ENCODE measurements at places on chromosomes 1 and 21.
A peak's percentile ranks its signal among the peaks of the same experiment; 100 is the strongest.

- DNase-seq, result no peak
These were observed 104.9 kb upstream of the TMPRSS2 start for GRCh38 chr21:41612674-41613532.

DNA sequence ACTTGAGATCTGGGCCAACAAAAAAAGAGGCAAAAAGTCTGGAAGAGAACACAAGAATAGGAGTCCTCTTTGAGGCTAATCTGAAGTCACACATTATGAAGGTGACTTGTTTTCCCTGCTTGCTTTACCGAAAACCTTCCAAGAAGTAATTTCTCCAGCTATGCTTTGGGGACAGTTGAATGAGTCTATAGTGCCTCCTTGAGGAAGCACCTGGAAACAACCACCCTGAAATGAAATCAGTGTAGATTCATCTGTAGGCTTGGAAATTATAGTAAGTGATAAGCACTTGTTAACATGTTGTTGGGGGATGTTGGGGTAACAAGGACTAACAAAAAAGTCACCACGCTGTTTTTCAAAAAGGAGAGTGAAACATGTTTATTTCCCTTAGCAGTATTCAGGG, 23.4 kb upstream of the RPTN start:
- DNase-seq, result no peak

GRCh38 chr1:218946147-218946546, 227.5 kb upstream of the LYPLAL1 start:
- no peak for DNase-seq

- DNase-seq, result no peak
These were observed 33.8 kb downstream of the GIPC2 start for GRCh38 chr1:78079580-78079979.

DNA sequence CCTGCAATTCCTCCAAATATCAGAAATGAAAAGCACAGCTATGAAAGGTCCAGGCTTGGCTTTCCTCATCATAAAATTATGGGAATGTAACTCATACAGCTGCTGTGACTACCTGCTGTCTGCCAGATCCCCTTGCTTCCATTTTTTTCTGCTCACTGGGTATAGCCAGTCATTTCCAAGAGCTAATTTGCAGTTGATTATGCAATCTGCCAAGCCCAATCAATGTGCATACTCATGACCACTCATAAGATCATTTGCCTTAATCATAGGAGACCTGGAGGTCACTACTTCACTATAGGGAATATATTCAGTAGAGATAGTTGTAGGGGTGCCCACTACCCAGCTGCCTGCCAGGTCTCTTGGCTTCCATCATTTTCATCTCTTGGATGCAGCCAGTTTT, 417.7 kb upstream of the ZRANB2 start:
- DNase-seq, result no peak

DNA sequence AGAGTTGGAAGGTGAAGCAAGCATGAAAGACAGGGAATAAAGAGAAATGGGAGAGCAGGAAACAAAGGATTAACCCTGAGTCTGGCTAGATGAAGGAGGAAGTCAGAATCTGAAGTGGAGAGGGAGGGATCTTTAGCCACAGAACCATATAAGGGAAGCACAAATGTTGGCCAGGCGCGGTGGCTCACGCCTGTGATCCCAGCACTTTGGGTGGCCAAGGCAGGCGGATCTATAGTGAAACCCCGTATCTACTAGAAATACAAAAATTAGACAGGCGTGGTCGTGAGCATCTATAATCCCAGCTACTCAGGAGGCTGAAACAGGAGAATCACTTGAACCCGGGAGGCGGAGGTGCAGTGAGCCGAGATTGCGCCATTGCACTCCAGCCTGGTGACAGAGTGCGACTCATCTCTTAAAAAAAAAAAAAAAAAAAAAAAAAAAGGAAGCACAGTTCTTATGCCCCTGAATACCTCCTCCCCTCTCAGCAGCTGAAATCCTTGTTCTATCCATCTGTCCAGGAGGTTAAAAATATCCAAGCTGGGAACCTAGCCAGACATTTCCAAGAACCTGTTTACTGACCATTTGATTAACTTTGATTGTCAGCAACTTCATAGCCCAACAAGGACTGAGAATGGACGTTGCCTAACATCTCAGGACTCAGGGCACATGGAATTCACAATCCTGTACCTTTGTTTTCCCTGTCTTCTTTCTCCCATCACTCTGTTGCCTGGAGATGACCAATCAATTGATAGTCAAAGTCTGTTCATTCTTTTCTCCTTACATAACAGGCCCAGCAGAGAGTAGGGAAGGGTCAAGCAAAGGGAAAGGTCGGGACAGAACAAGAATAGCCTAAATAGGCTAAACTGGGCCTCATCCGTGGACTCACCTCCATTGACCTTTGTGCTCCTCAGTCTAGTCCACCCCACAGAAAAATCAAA, 10.6 kb downstream of the TXNIP start:
- DNase-seq, result no peak

- DNase-seq, result peak; percentile 47
These were observed 19.7 kb downstream of the RCC2 start for GRCh38 chr1:17419626-17420328.

DNA sequence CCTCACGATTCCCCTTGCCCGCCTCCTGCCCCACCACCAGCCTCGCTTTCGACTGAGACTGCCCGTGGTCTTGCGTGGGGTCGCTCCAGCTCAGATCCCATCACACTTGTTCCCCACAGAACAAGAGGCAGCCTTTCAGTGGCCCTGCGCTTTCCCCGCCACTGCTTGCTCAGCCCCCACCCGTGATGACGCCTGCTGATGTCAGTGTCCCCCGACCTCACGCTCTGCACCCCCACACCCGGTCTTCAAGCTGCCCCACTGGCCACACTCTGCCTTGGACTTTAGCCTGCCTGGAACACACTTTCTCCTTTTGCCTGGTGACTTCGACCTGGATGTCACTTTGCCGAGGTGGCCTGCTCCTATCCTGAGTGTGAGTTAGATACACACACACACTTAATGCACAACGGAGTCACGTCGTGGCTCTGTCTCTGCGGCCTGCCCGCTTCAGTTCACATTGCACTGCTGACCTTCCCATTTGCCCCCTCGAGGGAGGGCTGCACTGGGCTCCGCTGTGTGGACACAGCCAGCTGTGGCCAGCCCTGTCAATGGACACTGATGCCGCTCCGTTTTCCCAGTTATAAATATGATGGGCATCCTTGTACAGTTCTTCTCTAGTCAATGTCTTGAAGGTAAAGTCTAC, 13.0 kb downstream of the AGPAT3 start:
- DNase-seq, result no peak

GRCh38 chr1:97042551-97042950, 321.0 kb downstream of the PTBP2 start:
- DNase-seq, result no peak

GRCh38 chr1:239367196-239367810, 19.1 kb upstream of the CHRM3 start:
- DNase-seq, result no peak

DNA sequence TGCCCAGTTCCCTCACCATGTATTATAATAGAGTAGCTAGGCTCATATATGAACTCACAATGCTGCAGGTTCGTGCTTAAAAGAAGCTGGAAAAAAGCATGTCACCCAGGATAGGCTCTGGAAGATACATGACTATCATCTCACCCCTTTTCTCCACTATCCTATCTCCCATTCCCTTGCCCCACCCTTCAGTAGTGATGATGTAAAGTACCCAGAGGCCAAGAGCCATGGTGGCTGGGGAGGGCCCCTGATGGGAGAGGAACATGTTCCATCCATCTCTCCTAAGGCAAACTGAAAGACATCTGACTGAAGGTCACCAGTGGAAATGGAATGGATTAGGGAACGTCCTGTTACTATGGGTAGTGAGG, 20.3 kb upstream of the RBBP5 start:
- no peak for DNase-seq

- DNase-seq, result no peak
These were observed 24.3 kb downstream of the TMEM201 start for GRCh38 chr1:9612871-9613624.

- DNase-seq, result no peak
These were observed 61.6 kb upstream of the TENT5B start for GRCh38 chr1:27074175-27074780.

GRCh38 chr1:167789501-167789900, 67.7 kb downstream of the MPZL1 start:
- no peak for DNase-seq

GRCh38 chr21:26405735-26406361, 167.2 kb downstream of the CYYR1 start:
- no peak for DNase-seq

All from activated CD8-positive, alpha-beta memory T cell treated with anti-CD3 and anti-CD28 coated beads for 48 hours (primary cell).